ENCODE measurements at places on chromosomes 3 and 15. TPM values are rescaled to one million over a fixed set of nuclear protein-coding genes. Genes with fewer than 3 reads are reported as not detected.

Gene MST1R
- not detected for total RNA-seq

Gene MOBP
- total RNA-seq: not detected

Gene KY
- total RNA-seq: 0.51 TPM

Gene SPATA12
- not detected for total RNA-seq

Gene KPNA1
- 46.8 TPM for total RNA-seq

Gene PIK3CB
- total RNA-seq: 4.8 TPM

- DNase-seq: no peak
- H3K4me3 ChIP-seq: no peak overlapping the region
- H3K27ac ChIP-seq: no peak overlapping the region
- H3K27me3 ChIP-seq: no peaks in the 10 kb centered on the region
- H3K4me1 ChIP-seq: no peaks in the 10 kb centered on the region
- 0 out of 2 replicates have a peak, but pooled peaks cover 11% of the 10 kb centered on the region for H3K36me3 ChIP-seq
Observed at GRCh38 chr3:138023754-138024153, 13.8 kb downstream of the CLDN18 start.

GRCh38 chr3:197753263-197753662 is 3.6 kb downstream of the FYTTD1 start:
- peak; percentile 40 for DNase-seq
- no peak overlapping the region for H3K27ac ChIP-seq
- peaks cover 13% of the 10 kb centered on the region for H3K36me3 ChIP-seq
- H3K4me3 ChIP-seq: no peak overlapping the region
- H3K27me3 ChIP-seq: no peaks in the 10 kb centered on the region
- peaks cover 17% of the 10 kb centered on the region for H3K4me1 ChIP-seq

DNA sequence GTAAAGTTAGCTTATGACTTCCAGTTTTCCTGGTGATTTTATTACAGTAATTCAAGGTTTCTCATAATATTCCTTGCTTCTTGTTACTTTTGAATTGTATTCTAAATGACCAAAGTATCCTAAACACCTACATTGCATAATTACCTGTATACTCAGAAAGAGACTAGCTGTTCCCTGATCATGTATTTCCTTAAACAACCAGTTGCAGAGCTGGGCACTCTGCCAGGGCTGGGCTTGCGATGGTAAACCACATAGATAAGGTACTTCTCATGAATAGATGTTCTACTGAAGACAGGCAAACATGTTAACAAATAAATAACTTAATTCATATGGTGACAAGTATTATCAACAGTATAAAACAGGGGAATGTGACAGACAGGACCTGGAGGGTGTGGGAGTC is 142.3 kb upstream of the WNT5A start:
- peaks cover 10% of the 10 kb centered on the region for H3K4me1 ChIP-seq
- H3K36me3 ChIP-seq: no peaks in the 10 kb centered on the region
- no peak for DNase-seq
- H3K27me3 ChIP-seq: no peaks in the 10 kb centered on the region
- no peak overlapping the region for H3K27ac ChIP-seq

- DNase-seq: no peak
- no peaks in the 10 kb centered on the region for H3K4me1 ChIP-seq
- H3K4me3 ChIP-seq: no peak overlapping the region
- no peaks in the 10 kb centered on the region for H3K36me3 ChIP-seq
- no peak overlapping the region for H3K27ac ChIP-seq
- no peaks in the 10 kb centered on the region for H3K27me3 ChIP-seq
Observed at GRCh38 chr15:69666921-69667811, 214.5 kb downstream of the RPLP1 start.

DNA sequence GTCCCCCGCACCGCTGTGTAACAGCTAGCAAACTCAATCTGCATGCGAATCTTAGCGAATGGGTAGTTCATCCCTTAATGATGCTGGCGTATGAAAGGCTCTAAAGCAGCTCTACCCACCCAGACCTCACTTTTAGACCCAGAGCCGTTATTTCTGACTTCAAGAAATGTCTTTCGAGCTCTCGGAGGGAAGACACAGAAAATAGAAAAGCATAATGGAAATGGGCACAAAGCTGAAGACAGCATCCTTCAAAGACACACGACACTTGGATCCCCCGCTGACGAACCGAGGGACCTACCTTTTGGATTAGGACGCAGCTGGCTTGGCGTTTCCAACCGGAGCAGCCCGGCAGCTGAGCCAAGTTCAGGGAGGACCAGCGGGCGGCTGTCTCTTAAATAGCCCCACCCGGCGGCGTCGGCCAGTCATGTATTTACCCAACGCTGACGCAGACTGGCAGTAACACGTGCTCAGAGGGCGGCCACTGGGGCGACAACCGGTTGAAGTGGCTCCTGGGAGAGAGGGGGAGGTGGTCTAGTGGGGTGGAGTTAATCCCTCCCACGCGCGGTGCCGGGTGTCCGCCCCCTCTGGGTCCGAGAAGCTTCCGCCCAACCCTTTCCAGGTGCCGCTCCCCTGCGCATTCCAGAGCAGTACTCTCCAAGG is 1.5 kb downstream of the CCK start:
- peak; percentile 83 for DNase-seq
- no peaks in the 10 kb centered on the region for H3K36me3 ChIP-seq
- H3K4me3 ChIP-seq: 0 out of 2 replicates have a peak overlapping the region, but pooled peaks have one; percentile 46

DNA sequence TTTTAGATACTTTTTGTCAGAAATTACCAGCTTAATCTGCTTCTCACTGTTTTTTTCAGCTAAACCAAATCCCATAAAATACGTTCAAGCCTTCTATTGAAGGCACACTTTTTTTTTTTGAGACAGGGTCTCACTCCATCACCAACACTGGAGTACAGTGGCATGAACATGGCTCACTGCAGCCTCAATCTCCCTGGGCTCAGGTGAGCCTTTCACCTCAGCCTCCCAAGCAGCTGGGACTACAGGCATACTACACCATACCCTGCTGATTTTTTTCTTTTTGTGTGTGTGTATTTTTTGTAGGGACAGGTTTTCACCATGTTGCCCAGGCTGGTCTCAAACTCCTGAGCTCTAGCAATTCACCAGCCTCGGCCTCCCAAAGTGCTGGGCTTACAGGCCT is 3.7 kb downstream of the RAF1 start:
- H3K4me1 ChIP-seq: peaks cover 60% of the 10 kb centered on the region
- peak overlapping the region; percentile 72 for H3K27ac ChIP-seq
- DNase-seq: no peak
- H3K4me3 ChIP-seq: peak overlapping the region; percentile 41
- no peaks in the 10 kb centered on the region for H3K36me3 ChIP-seq

DNA sequence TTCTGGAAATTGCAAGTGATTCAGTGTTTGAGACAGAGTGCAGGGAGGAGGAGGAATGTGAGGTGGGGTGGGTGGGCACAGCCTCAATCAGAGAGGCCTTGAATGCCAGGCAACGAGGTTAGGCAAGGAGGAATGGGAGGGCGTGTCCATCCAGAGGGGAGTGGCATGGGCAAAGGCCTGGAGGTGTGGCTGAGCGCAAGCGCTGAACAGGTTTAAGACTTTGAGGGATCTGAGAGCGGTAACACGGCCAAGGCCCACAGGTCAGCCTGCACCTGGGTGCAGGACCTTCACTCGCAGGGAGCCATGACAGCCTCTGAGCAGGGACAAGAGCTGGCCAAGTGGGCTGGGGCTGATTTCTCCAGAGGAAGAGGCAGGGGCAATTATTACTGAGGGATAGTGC is 125.9 kb downstream of the TPRA1 start:
- H3K27me3 ChIP-seq: no peaks in the 10 kb centered on the region
- no peak overlapping the region for H3K27ac ChIP-seq
- H3K4me3 ChIP-seq: no peak overlapping the region

GRCh38 chr15:71822890-71823630 is 12.7 kb downstream of the NR2E3 start:
- H3K4me3 ChIP-seq: no peak overlapping the region
- H3K27ac ChIP-seq: no peak overlapping the region
- no peaks in the 10 kb centered on the region for H3K4me1 ChIP-seq
